Kidney capillary endothelial cell (primary cell): ENCODE measurements at places on chromosomes 6 and 20.

GRCh38 chr6:124604719-124605118 lies 357.5 kb upstream of the RNF217 start:
- DNase-seq = no peak

GRCh38 chr6:154814063-154814462 lies 80.8 kb downstream of the SCAF8 start:
- no peak for DNase-seq

GRCh38 chr6:53987522-53987888 lies 123.7 kb upstream of the MLIP start:
- DNase-seq = no peak

DNA sequence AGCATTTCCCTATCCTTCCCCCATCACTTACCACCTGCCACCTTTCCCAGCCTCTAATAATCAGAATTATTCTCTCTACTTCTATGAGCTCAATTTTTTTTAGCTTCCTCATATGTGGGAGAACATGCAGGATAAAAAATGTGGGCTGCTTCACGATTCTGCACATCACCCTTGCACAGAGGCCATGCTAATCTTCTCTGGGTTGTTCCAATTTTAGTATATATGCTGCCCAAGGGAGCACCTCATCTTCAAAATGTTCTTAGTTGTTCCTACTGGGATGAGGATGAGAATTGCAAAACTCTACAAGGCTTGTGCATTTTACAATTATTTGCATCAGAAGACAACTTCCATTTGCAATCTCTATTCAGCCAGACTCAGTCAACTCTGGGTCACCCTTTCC lies 58.1 kb downstream of the LAMA4 start:
- DNase-seq = no peak

- DNase-seq = no peak
Measured at GRCh38 chr6:107579456-107580056, 89.6 kb downstream of the SOBP start.

DNA sequence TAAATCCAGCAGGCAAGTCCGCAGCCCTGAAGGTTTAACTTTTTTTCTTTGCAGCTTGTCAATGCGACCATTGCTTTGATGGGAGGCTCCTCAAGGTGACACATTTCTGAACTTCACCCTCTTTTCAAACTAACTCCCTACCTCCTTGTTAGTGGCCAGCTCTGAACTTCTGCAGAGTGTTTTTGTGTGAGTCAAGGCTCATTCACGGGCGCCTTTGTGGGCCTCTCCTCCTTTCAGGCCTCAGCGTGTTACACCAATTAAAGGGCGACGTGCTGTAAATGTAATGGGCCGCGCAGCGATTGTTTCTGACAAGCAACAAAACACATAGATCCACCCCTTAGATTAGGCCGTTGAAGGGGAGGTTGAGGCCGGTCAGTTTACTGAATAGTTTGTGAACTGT lies 45.5 kb upstream of the NR2E1 start:
- DNase-seq = no peak

GRCh38 chr20:3934624-3935023 lies 45.4 kb downstream of the PANK2 start:
- no peak for DNase-seq

- DNase-seq = no peak
Measured at GRCh38 chr6:7335519-7335918, 22.5 kb upstream of the SSR1 start.

DNA sequence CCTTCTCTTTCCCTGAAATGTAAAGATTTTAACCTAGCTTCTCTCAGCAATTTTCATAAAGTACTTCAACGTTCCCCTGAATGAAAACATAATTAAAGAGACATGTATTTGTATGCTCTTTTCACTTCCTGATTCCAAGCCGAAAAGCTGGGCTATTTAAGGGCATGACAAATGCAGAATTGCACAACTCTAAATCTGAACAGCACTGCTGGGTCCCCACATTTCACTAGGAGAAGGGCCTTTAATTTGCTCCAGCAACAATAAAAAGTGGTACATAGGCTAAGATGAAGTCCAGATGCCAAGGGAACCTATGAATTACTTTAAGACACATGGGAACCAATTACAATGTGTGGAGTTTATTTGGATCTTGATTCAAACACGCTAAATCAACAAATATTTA lies 42.0 kb downstream of the IRAK1BP1 start:
- no peak for DNase-seq

DNA sequence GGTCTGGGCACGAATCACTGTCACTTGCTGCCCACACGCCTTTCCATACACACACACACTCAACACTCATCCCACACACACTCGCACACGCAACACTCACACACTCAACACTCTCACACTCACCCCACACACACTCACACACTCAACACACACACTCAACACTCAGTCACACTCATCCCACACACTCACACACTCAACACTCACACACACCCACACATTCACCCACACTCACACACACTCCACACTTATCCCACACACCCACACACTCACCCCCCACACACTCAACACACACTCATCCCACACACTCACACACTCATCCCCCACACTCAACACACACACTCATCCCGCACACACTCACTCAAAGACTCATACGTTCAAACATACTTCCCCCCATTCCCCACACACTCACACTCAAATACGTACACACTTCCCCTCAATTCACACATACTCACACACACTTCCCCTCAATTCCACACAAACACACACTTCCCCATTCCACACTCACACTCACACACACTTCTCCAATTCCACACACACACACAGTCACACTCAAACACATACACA lies 9.0 kb upstream of the HRH3 start:
- DNase-seq = no peak

DNA sequence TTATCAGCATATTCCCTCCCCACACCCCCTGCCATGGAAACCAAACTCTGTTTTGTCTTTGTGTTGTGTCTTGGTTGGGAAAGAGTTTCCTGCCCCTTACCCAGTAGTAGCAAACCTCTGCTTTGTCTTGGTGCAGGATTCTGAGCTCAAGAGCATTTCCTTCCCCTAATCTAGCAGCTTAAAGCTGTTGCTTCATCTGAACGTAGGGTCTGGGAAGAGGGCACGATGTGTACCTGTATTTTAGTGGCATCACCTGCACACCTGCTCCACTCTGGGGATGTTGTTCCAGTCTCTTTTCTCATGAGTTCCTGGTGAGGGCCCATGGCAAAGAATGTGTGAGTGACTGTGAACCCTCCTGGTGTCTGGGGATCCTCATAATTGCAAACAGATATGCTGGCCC lies 164.7 kb downstream of the SCP2D1 start:
- no peak for DNase-seq

DNA sequence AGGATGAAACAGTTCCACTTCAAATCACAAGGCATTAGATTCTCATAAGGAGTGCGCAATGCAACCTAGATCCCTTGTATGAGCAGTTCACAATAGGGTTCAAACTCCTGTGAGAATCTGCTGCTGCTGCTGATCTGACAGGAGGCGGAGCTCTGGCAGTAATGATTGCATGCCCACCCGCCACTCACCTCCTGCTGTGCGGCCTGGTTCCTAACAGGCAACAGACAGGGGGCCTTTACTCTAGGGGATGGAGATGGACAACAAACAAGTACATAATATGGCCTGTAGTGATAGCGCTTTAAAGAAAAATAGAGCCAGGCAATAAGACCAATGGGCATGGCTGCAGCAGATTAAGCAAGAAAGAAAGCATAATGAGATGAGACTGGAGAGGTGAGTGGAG lies 2.7 kb upstream of the TBC1D22B start:
- DNase-seq = no peak

DNA sequence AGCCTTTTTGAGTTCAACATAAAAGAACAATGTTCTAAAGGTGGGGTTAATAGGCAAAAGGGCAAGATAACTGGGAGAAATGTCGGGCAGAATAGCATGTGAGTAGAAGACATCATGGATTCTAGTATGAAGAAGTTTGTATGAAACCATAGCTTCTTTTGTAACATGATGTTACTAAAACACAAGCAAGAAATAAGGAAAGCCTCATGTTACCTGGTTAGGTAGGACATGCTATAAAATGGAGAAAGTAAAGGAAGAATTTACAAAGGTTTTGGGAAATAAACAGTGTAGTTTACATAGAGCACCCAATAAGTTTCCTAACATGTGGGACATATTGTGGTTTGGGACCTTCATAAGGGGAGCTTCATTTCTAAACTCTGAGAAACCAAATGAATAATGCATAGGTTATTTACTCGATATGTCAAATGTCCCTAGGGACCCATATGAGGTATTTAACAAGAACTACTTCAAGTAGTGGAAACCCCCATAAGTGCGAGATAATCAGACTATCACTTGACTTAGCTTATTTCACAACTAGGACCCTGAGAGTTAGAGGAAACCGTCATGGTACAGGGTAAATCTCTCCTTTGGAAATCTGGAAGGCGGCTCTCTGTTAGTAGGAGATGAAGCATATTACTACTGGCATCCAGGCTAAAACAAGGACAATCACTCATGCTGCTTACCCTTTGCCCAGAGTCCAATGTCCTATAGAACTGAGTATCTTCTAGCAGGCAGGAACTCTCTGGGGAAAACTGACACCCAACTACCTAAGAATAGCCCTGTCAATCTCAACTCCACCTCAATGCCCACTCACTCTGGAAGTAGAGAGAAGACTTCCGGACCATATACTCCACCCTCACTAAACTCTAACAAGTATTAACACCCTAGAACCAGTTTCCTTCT lies 57.5 kb downstream of the ILRUN start:
- no peak for DNase-seq

DNA sequence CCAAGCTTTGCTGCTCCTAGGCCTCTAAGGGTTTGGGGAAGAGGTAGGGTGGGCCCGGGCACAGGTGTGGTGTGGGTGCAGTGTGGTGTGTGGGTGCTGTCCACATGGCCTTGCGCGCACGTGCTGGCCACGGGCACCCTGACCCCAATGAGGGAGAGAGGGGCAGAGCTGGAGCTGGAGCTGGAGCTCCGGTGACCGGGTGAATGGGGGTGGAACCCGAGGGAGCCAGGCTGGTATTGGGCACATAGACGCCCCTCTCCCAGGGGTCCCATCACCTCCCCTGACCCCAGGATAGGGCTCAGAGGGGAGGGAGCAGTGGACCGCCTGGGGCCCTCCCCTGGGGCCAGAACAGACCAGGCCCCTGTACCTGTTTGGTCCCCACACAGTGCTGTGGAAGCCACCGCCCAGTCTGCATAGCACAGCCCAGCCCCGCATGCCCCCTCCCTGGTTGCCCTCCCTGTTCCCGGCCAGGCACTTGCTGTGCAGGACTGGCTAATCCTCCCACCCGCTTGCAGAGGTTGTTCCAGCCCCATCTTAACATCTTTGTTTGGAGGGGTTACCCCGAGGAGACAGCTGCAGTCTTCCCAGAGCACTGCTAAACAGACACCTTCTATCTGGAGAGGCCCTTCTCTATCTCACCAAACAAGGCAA lies 984 bp downstream of the ADAM33 start:
- DNase-seq = no peak

- DNase-seq = no peak
Measured at GRCh38 chr6:156017838-156018237, 562.2 kb upstream of the NOX3 start.

GRCh38 chr6:125507987-125508655 lies 206.4 kb upstream of the HDDC2 start:
- no peak for DNase-seq

GRCh38 chr20:15593081-15593480 lies 980.2 kb downstream of the KIF16B start:
- DNase-seq = no peak

- no peak for DNase-seq
Measured at GRCh38 chr6:31354864-31355582, 2.0 kb downstream of the HLA-B start.

- no peak for DNase-seq
Measured at GRCh38 chr6:142738035-142738396, 207.0 kb downstream of the HIVEP2 start.

- peak; percentile 33 for DNase-seq
Measured at GRCh38 chr20:46681032-46681854, 8.0 kb downstream of the TP53RK start.

GRCh38 chr6:1613688-1614447 lies 4.2 kb downstream of the FOXC1 start:
- no peak for DNase-seq

GRCh38 chr20:63194007-63194796 lies 21.7 kb downstream of the YTHDF1 start:
- no peak for DNase-seq
